ENCODE measurements at places on chromosomes 12 and 14.

- no peak for DNase-seq
Observed at GRCh38 chr14:20799892-20800544, 2.6 kb downstream of the RNASE1 start.

DNA sequence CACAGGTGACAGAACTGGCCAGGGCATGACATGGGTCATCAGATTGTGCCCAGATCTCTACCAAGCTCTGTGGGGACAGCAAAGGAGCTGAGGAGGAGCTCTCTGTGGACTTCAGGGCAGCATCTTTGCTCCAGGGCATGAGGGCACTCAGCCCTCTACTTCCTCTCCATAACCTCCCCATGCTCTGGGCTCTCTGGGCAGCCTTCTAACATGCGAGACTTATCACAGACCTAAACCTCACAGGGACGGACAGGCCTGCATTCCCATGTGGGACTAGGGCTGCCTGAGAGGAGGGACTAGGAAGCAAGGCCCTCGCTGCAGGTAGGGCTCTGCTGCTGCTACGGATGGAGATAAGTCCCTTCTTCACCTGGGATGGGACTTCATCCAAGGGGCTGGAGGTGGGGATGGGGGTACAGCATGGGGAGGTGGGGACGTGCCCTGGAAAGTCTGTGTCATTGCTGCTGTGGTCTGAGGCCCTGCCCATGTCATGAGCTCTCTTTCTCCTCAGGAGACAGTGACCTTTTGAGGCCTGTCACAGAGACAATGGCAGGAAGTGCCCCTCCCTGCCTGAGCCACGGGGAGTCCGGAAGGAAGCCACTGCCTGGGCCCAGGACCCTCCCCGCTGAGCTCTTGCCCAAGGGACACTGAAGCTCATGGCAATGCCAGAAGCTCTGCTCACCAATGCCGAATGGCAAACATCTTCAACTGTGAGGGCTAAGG, 44.1 kb downstream of the PITPNM2 start:
- DNase-seq = no peak

GRCh38 chr14:56962444-56963080, 152.3 kb upstream of the OTX2 start:
- DNase-seq = no peak

DNA sequence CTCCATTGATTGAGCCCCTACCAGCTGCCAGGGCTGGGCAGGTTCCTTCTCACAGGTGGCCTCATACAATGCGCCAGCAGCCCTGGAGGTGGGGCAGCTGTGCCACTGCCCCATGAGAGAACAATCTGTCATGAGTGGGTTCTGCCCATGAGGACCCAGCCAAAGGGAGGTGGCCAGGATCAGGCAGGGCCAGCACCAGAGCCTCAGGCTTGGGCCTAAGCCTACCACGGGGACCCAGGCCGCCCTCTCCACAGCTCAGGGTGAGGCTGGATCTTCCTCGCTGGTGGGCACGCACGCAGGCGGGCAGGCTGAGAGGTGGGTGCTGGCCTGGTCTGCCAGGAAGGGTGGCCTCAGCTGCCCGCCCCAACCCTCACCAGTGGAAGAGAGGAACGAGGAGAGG, 110.7 kb downstream of the KIF26A start:
- no peak for DNase-seq

DNA sequence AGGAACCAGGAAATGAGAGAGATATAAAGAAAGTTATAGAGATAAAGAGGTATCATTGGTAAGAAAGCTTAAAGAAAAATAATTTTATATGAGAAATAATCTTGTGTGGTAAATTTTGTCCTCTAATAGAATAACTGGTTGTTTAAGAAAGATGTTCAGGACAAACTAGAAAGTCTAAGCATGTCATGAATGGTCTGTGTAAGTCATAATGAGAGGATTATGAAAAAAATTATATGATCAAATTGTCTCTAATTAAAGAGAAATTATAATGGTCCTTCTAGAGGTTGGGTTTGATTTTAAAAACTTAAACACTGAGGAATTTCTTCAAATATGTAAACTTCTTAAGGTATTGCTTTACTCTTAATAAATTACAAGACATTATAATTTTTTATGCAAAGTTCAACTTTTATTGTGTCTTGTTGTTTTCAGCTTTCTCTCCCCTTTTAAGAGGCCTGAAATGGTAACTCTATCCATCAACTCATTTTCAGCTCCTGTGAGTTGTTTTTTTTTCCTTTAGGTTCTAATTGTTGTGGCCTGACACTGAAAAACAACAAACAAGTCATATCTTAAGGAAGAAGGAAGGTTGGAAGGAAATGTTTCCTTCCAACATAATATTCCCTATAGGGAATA, 88.2 kb upstream of the CNOT2 start:
- DNase-seq = no peak

GRCh38 chr12:48005001-48005749, 899 bp upstream of the COL2A1 start:
- no peak for DNase-seq

DNA sequence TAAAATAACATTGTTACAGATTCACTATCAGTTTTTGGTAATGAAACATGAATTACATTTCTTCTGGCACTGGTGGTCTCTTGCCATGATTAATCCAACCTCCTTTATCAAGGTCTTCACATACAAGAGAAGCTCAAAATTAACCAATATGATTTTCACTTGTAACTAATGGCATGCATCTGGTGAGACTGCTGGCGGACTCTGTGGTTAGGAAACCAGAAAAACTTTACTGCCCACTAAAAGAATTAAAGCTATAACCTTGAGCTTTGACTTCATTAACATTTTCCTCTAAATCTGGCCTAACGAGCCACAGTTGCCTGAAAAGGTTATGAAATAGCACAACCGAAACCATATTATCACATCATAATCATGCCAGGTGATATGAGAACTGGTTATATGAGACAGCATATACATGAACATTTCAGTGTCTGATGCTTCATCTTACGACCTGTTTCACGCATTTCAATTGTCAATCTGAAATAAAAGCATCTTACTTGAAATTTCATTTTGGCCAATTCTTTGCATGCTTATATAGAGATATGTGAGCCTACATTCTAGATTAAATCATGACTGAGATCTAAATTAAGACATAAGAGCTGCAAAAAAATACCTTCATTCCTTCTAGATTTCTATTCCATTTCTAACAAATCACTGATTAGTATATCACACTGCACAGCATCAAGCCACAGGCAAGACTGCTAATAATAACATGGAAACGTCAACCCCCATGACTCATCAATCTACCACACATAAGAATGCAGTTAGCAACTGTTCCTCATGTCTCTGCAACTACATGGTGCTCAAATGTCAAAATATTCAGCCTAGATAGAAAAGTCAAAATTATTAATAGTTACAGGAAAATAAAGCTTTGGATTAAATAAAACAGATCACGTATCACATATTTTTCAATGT, 89.3 kb downstream of the OSBPL8 start:
- peak; percentile 84 for DNase-seq

DNA sequence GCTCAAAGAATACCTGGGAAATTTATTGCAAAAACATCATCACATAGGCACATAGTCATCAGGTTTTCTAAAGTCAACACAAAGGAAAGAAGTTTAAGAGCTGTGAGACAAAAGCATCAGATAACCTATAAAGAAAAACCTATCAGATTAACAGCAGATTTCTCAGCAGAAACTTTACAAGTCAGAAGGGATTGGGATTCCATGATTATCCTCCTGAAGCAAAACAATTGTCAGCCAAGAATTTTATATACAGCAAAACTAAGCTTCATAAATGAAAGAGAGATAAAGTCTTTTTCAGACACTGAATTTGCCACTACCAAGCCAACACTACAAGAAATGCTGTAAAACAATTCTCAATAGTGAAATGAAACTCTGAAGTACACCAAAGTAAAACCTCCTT, 28.8 kb upstream of the LGR5 start:
- DNase-seq = no peak

DNA sequence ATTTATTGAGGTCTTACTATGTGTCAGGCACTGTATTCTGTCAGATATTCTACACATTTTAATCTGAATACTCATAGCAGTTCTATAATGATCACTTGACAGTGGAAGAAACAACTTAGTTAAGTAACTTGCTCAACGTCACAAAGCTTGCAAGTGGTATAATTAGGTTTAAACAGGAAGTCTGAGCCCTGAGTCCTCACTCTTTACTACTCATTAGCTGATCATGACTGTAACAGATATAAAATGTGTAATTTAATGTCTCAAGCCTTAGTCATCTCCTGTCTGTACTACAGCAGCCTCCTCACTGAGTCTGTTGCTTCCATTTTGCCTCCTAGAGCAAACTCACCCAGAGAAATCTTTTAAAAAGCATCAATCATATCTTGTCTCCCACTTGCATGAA, 38.9 kb downstream of the PPP4R4 start:
- peak; percentile 75 for DNase-seq

DNA sequence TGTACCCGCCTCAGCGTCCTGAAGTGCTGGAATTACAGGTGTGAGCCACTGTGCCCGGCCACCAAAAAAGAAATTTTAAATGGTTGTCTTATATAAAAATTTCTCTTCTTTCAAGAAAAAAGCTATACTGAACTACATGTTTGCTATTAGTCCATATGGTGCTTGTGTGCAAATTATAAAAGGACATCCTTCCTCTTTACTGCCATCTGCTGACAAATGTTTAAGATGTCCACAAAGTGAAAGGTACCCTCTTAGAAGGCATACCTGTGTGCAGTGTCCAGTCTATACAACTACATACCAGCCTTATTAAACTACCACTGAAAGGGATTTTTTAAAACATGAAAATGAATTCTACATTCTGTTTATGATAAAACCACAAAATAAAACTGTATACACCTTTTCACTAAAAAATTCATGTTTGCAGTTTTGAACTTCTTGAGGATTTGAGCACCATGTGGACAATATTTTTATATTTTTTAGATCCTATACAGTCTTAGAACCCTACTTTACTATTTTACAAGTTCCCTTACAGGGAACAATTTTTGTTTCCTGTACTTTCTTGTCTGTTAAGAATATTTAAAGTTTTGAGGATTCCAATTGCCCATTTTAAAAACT, 32.8 kb upstream of the TOMM20L start:
- DNase-seq = no peak

- DNase-seq = no peak
Observed at GRCh38 chr12:118219772-118220171, 83.8 kb downstream of the PEBP1 start.

DNA sequence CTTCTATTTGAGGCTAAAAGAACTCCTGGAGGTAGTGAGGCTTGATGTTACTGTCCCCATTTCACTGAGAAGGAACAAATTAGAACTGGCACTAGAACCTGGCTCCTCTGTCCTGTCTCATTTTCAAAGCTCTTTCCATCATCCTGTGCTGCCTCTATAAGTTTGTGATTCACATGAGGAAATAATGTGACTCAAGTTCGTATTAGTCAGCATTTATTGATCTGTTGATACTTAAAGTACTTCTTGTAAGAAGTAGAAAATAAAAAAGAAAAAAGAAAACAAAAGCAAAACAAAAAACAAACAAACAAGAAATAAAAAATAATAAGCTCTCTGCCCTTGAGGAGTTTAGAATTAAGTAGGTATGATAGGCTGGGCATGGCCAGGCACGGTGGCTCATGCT, 2.3 kb upstream of the ESPL1 start:
- DNase-seq = no peak

DNA sequence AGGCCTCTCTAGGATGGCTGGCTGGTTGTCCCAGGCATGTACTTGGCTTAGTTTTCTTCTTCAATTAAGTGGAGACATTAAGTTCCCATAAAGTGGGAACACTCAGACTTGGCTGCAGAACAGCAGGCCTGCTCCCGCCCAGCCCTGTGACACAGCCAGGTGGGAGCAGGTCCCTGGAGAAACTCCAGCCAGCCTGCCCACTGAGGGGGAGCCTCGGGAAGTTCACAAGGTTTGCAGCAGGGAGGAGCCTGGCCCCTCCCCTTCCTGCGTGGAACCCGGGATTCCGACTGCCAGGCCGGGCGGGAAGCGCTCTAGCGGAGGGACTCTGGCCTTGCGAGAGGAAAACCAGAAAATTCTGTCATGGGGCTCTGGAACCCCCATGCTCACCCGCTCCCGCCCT, 98.3 kb upstream of the EVL start:
- DNase-seq = no peak

- no peak for DNase-seq
Observed at GRCh38 chr12:115672506-115673080, 604.9 kb downstream of the MED13L start.

DNA sequence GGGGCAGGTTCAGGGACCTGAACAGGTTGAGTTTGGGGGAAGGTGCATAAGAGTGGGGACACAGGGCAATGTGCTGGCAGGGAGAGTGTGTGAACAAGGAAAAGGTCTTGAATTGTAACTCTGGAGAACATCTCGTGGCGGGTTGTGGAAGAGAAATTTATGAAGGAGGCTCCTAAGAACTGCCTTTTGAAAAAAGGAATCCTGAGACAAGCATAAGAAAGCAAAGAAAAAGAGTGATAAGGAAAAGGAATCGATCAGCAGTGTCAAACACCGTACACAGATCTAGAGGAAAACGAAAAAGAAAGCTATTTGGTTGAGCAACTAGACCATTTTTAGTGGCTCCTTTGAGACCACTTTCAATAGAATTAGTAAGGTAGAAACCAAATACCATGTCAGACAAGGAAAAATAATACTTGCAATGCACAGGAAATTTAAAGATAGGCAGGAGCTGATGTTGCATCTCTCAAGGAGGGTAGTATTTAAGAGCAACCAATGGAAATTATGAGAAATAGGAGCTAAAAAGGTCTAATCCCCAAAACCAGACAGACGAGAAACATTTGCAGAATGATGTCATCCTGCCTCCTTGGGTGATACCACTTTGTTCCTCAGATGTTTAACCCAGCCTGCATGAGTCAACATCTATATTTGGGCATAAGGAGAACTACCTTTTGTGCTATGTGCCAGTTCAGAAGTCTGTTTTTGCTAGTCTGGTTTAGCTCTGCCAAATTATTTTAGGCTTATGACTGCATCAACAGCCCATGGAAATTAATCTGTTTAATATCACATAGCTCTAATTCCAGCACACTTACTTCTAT, 64.5 kb upstream of the STK38L start:
- DNase-seq = peak; percentile 97

GRCh38 chr12:102061096-102061559, 663 bp downstream of the WASHC3 start:
- DNase-seq = no peak

DNA sequence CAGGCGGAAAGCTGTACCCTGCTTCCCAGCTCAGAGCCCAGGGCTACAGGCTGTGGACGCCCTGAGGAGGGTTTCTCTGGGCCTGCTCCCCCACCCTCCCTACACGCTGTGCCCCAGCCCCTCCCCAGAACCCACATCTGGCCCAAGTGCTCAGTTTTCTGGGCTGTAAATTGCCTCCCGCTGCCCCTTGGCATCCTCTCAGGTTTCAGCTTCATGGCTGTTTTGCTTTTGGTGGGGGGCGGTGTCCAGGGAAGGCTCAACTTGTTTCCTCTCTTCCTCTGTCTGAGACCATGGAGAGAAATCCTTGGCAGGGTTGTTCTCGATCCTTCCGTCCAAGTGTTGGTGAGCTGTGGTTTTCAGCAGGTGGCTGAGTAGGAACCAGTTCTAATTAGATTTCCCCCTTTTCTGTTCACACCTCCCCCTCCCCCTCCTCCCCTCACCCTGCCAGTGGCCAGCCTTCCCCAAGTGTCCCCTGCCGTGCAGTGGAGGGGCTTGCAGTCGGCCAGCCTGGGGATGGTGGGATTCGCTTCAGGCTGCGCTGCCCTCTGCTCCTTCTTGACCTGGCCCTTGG, 61.8 kb downstream of the TSPAN9 start:
- DNase-seq = no peak

All from AG04449 (cell line).